Esophagus muscularis mucosa (tissue), 4 donors: ENCODE measurements at places on chromosomes 1 and 21. TPM values are rescaled to one million over a fixed set of nuclear protein-coding genes. Genes with fewer than 3 reads are reported as not detected.

Gene TRAF5
- total RNA-seq, result 25.7 TPM

Gene SPRR2G
- not detected for total RNA-seq

Gene UQCRHL
- total RNA-seq, result 0.52 TPM

Gene SPRR5
- total RNA-seq, result not detected

Gene MYOM3
- total RNA-seq, result 2.5 TPM

Gene CYYR1
- 14.4 TPM for total RNA-seq

Gene HPCAL4
- 0.13 TPM for total RNA-seq

Gene NBPF4
- not detected for total RNA-seq

Gene CHI3L2
- total RNA-seq, result not detected

- no peak for DNase-seq
Measured at GRCh38 chr1:54996359-54996868, 2.3 kb upstream of the BSND start.

- no peak for DNase-seq
Measured at GRCh38 chr1:55538428-55538827, 323.3 kb upstream of the USP24 start.

DNA sequence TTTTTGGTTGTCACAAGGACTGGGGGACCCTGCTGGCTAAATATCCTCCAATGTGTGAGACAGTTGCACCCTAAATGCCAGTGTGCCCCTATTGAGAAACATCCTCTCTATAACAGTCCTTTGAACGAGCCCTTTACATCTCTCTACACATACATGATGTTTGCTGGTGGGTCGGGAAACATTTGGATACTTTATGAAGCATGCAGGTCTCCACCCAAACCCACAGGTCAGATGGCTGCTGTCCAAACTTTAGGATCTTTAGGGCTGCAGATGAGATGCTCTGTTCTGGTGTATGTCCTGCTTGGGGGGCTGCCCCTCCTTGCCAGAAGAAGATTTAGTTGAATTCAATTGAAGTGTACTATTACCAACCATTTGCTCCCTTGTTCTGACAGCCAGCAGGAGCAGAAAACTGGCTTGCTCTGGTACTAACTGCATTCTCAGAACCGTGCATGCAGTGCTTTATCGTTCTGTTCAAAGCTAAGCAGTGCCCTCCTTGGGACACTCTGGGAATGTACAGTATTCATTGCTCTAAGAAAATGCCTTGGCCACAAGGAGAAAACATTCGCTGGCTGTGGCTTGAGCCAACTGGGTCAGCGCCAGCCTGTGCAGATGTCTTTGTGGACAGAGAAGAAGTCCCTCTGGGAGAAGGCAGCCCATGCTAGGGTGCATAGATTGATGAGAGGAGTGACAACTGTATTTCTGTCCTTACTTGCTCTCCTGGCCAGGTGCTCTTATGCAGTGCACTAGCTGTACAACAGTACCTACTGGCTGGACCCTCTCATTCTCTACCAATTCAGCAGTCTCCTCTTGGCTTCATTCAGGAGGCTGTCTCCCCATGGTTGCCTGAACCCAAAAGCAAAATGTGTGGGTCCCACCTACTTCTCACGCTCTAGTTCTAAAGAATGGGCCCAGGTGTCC is 61.4 kb upstream of the DIRAS3 start:
- peak; percentile 92 for DNase-seq

DNA sequence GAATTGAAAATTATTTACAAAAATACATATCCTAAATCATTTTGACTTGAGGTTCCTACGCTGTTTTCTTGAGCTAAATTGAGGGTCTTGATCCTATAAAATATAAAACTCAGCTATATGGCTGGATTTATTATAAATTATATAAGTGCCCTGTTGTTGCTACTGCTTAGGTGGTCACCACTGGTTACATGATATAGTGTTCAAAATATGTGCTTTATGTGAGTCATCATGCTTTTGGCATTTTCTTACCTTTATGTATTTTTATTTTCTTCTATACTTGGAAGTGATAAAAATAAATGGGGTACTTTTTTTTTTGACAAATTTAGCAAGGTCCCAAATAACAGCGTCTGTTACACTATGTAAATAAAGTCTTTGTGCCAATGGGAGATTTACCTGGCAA is 31.1 kb upstream of the PTPRC start:
- no peak for DNase-seq

DNA sequence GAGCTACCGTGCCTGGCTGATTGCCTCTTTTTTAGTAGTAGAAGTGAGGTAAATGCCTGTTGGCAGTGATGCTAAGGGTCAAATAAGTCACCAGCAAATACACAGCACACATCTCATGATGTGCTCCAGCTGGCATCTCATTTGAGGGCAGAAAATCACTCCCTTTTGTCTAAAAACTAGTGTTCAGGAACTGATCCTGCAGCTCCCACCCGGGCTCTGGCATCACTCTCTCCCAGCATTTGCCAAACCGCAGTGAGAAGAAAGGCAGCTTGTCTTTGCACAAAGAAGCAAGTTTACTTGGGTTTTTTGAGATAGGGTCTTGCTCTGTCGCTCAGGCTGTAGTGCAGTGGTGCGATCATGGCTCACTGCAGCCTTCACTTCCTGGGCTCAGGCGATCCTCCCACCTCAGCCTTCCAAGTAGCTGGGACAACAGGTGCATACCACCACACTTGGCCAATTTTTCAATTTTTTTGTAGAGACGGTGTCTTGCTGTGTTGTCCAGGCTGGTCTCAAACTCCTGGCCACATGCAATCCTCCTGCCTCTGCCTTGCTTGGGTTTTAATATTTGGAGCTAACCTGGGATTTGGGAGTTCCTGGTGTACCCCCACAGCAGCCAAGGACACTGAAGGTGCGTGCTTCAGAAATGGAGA is 4.1 kb downstream of the RBP7 start:
- DNase-seq, result no peak

GRCh38 chr1:226364514-226364899 is 43.4 kb downstream of the PARP1 start:
- no peak for DNase-seq

DNA sequence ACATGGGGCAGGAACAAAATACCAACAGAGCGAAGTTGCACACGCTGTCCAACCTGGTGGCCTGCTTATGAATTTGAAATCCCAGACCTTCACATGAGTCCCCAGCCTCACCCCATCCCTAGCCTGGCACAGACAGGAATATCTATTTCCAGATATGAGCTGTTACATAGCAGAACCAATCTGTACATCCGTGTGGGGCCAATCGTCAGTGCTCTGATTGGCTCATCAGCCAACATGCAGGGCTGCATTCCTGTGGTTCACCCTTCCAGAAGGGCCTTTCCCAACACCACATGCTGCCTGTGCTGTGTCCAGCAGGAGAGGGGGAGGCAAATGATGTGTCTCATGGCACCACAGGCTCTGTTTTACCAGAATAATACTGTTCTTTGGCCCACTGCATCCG is 31.3 kb downstream of the CCN1 start:
- no peak for DNase-seq

GRCh38 chr1:20786253-20787028 is 666 bp downstream of the HP1BP3 start:
- DNase-seq, result peak; percentile 97

GRCh38 chr1:110094931-110095654 is 17.1 kb upstream of the UBL4B start:
- no peak for DNase-seq

DNA sequence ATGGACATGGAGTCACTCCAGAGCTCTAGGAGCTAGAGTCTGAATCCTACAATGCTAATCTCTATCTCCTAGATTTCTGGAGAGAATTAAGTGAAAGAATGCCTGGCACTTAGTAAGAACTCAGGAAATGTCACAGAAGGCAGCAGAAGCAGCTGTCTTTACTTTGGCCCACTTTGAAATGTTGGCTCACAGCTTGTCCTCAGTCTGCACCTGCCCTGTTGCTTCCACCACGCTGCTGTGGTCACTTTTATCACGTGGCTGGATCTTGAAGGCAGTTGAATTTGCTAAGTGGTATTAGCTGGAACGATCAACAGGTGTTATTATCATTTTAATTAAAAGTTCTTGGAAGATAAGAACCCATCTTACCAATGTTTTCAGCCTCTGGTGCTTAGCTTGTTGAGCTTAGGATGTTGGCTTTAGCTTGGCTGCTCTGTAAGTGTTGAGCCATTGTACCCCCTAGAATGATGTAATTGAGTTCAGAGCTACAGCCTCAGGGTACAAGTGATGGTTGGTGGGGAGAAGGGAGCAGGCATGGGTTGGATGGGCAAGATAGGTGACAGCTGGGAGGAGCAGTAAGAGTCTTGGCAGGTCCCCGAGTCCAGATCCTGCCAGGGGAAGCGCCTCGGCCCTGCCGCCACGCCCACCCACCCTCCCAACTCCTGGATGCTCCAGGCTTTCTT is 41.9 kb upstream of the EPS8L3 start:
- no peak for DNase-seq

DNA sequence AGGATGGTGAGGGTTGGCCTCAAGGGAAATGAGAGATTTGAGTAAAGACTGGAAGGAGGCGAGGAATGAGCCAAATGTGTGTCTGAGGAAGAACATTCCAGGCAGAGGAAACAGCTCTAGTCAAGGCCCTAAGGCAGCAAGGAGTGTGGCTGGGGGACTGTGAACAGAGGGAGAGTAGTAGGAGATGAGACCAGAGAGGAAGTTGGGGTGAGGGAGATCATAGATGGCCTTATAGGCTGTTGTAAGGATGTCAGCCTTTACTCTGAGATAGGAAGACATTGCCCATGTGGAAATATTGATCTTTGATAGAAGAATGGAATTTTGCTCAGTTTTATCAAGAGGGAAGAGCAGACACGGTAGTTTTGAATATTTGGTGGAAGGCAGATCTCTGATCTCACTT is 55.2 kb upstream of the ARTN start:
- no peak for DNase-seq

- no peak for DNase-seq
Measured at GRCh38 chr1:202605515-202605914, 104.7 kb downstream of the SYT2 start.

- DNase-seq, result no peak
Measured at GRCh38 chr1:18951818-18952391, 4.6 kb downstream of the IFFO2 start.

- no peak for DNase-seq
Measured at GRCh38 chr1:71657891-71658679, 577.2 kb upstream of the ZRANB2 start.

GRCh38 chr1:151062741-151063371 is 2.7 kb downstream of the MLLT11 start:
- DNase-seq, result no peak

DNA sequence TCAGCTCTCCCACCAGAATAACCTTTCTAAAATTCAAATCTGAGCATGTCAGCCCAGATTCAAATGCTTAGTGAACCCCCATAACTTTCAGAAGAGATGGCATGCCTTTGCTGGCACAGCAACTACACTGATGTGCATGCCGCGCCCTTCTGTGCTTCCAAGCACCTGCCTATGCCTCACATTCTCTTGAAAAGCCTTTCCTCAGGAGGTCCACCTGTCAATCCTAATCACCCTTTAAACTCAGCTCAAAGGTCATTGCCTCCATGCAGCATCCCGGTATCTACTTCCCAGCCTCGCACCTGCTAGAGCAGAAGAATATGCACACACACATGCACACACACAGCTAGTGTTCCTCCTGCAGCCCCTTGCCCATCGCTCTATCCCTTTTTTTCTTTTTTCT is 5.2 kb upstream of the S100A2 start:
- DNase-seq, result no peak

GRCh38 chr1:95793893-95794292 is 559.9 kb downstream of the RWDD3 start:
- DNase-seq, result no peak

DNA sequence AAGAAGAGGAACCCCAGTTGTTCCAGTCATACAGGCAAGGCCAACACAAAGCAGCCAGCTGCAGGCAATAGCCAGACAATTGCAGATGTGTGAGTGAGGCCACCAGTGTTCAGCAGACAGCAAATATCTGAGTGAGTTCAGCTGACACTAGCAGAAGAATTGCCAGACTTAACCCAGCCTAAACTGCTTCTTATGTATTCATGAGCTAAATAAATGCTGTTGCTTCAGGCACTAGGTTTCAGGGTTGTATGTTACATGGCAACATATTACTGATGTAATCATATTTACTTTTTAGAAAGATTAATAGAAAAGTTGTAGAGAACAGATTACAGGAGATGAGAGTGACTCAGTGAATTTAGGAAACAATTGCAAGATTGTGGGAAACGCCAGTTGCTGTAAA is 129.8 kb upstream of the CHODL start:
- DNase-seq, result no peak

GRCh38 chr1:38925391-38925790 is 16.2 kb downstream of the RHBDL2 start:
- DNase-seq, result no peak

GRCh38 chr1:6331543-6332273 is 61.9 kb downstream of the ACOT7 start:
- DNase-seq, result no peak

DNA sequence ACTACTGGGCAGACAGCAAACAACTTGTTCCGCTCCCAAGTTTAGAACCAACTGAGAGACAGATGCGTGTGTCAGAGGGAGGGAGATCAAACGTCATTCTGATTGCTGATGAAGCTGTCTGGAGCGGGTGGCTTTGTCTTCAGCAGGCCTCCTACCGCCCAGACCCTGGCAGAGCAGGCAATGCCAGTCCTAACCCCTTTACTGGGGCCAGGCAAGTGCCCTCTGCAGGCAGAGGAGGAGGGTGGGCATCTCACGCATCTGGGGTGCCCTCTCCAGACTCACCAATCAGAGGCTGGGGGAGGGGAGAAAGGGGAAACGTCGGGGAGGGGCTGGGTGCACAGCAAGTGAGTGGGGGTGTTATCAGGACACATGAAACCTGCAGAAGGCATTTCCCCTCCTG is 126.6 kb downstream of the ACTL8 start:
- no peak for DNase-seq

GRCh38 chr21:26170471-26171257 is at the start of gene APP:
Gene APP, minus strand, starts transcription at chr21:26170770. Its CDS starts 150 bp downstream, at chr21:26170620.
- peak; percentile 94 for DNase-seq

GRCh38 chr1:113938192-113938591 is 9.1 kb downstream of the HIPK1 start:
- DNase-seq, result no peak

DNA sequence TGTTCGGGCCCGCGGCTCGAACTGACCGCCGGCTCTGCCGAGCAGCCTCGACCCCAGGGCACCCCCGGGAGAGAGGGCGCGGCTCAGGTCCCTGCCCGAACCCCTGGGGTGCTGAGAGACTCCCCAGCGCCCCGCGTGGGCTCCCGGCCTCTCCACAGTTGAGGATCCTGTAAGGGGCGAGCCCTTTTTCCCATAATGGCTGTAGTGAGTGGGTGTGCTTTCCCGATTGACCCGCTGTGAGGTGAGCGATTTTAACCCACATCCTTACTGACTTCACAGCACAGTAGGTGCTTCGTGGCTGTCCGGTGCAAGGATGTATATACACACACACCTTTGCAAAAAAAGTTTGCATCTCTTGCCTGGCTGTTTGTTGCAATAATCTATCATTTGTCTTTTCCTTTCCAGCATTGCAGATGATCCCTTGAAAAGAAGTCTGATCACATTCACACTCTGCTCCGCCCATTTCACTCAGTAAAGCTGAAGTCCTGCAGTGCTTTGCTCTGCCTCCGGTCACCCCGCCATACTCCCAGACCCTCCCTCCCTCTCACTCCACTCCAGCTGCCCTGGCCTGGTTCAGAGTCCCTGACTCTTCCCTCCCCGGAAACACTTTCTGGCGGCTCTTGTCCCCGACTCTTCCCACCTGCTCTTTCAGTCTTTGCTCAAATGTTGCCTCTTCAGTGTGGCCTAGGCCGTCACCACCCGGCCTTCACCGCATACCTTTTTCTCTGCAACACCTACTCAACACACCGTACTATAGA is 955 bp upstream of the UBE2G2 start:
- no peak for DNase-seq

- no peak for DNase-seq
Measured at GRCh38 chr21:16740511-16740910, 772.3 kb upstream of the CXADR start.
